ENCODE measurements at places on chromosomes 7 and 10.

- no peaks in the 10 kb centered on the region for H3K36me3 ChIP-seq
- H3K27me3 ChIP-seq, result no peaks in the 10 kb centered on the region
- no peaks in the 10 kb centered on the region for H3K4me1 ChIP-seq
- no peak for DNase-seq
- H3K4me3 ChIP-seq, result no peak overlapping the region
- H3K27ac ChIP-seq, result no peak overlapping the region
Observed at GRCh38 chr7:155009570-155010157, 6.7 kb upstream of the PAXIP1 start.

GRCh38 chr7:111076205-111076604, 14.7 kb upstream of the LRRN3 start:
- DNase-seq, result peak; percentile 72
- no peaks in the 10 kb centered on the region for H3K27me3 ChIP-seq
- no peaks in the 10 kb centered on the region for H3K4me1 ChIP-seq

DNA sequence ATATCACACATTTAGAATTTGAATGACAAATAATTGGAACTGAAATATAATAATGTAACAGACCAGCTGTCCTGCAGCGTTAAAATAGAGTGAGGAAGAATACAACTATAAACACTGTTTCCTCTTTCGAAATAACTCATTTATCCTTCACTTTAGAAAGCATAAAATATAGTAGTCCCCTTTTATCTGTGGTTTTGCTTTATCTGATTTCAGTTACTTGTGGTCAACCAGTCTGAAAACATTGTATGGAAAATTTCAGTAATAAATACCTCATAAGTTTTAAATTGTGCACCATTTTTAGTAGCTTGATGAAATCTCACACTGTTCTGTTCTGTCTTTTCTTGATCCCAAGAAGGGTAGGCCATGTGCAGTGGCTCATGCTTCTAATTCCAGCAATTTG, 31.7 kb downstream of the POLR1F start:
- no peaks in the 10 kb centered on the region for H3K27me3 ChIP-seq
- no peaks in the 10 kb centered on the region for H3K4me1 ChIP-seq
- no peaks in the 10 kb centered on the region for H3K36me3 ChIP-seq
- no peak overlapping the region for H3K4me3 ChIP-seq

DNA sequence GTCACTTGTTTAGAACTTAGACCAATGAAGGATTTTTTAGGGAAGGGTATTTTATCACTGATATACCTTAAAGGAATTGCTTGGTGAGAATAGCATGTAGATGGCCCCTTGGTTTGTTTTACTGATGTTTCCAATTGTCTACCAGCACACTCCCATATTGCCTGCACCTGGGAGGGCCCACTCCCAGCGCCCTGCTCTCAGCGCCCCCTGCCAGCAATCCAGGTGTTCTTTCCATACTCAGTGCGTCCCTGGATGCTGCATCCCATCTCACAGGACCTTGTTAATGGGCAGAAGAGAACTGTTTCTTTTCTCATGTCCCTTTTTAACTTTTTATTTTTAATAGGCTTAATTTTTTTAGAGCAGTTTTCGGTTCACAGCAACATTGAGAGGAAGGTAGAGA, 24.1 kb upstream of the SFRP5 start:
- no peak overlapping the region for H3K27ac ChIP-seq
- DNase-seq, result no peak
- H3K4me1 ChIP-seq, result no peaks in the 10 kb centered on the region
- H3K36me3 ChIP-seq, result no peaks in the 10 kb centered on the region

DNA sequence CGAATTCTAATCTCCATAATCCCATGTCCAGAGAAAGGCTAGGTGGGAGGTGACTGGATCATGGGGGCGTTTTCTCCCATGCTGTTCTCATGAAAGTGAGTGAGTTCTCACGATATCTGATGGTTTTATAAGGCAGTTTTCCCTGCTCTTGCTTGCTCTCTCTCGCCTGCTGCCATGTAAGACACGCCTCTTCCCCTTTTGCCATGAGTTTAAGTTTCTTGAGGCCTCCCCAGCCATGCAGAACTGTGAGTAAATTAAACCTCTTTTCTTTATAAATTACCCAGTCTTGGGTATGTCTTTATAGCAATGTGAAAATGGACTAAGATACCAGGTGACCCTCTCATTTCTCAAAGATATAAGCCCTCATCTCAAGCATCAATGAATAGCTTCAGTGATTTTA, 1.1 kb upstream of the ACTA2 start:
- no peak overlapping the region for H3K27ac ChIP-seq
- H3K4me1 ChIP-seq, result peaks cover 4% of the 10 kb centered on the region
- DNase-seq, result no peak
- no peaks in the 10 kb centered on the region for H3K36me3 ChIP-seq

DNA sequence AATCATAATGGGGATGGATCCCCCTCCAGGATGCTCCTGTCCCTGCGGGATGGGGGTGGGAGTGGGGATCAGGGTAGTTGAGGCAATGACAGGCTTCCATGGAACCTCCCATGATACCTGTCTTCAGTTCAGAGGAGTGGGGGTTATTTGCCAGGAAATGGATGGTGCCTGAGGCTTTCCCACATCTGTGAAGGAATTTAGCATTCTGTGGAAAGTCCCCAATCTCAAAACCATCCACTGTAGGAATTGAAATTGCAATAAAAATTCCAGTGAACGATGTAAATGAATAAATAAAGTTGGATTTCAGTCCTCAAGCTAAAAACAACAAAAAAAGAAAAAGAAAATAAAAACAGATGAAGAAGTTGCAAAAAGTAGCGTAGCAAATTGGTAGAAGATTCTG, 81.9 kb downstream of the CHRM2 start:
- DNase-seq, result no peak
- peaks cover 4% of the 10 kb centered on the region for H3K4me1 ChIP-seq
- H3K27ac ChIP-seq, result no peak overlapping the region
- H3K27me3 ChIP-seq, result no peaks in the 10 kb centered on the region
- H3K4me3 ChIP-seq, result no peak overlapping the region

DNA sequence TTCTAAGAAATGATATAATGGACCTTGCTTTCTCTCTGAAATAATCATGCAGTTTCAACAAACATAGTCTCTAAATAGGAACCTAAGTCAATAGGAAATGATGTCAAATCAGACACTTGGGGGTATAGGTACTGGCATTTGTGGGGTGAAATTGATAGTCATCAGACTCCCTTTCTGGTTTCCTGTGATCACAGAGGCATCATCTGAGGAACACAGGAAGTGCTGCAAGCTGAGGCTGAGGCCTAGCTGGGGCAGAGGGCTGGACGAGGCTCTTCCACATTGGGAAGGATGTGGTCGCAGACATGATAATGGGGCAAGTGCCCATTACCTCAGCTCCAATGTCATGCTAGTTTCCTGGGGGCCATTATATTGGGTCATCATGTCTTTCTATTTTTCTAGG, 33.5 kb upstream of the TARP start:
- no peaks in the 10 kb centered on the region for H3K36me3 ChIP-seq
- H3K27ac ChIP-seq, result no peak overlapping the region
- DNase-seq, result no peak

GRCh38 chr7:111343017-111343416, 219.3 kb downstream of the IMMP2L start:
- no peak overlapping the region for H3K27ac ChIP-seq
- no peaks in the 10 kb centered on the region for H3K27me3 ChIP-seq
- no peak for DNase-seq
- no peaks in the 10 kb centered on the region for H3K4me1 ChIP-seq

DNA sequence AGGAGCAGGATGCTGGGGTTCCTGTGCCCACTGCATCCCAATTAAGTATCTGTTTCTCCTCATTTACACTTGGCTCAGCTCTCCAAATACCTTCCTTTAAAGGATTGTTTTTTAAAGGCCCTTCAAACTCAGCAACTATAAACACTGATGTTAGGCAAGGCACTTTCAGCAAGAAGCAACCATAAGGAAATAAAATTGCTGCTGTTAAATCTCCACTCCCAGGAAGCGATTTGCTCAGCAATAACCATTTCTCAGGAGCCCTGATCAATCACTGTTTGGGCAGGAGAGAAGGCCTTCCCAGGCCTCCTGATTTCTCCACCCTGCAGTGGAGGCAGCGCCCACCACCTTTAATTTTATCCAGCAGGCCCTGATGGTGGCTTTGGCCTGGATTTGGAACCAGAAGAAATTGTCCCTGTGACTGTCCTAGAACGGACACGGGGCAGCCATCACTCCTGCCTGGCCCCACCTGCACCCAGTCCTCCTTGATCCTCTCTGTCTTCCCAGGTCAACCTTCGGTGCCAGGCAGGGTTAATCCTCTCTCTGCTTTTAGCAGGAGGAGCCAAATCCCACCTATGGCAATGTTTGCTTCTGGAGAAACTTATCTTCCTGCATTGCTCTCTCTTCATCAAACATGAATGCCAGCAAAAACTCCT, 199.8 kb downstream of the PLXNA4 start:
- no peaks in the 10 kb centered on the region for H3K36me3 ChIP-seq
- DNase-seq, result no peak

DNA sequence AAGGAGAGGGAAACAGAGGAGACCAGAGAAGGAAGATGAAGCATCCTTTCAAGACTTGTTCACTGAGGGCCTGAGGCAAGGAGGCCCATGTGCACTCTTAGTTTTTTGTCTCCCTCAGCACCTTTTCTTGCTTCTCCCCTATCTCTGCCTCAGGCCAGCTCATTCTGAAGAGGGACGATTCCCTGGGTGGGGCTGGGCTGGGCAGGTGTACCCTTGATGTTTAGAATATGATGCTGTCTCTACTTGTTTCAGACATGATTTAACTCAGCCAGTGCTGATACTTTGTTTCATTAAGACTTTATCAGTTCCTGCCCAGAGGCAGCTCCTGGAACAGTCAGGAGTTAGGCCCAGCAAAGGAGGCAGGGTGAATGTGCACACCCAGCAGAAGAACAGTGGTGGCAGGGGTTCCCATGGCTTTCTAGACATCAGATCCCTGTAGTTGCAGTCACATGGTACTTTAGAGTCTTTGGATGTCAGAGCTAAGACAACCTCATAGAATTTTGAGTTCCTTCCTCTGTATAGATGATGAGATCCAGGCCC, 3.4 kb downstream of the PRXL2A start:
- no peak overlapping the region for H3K27ac ChIP-seq
- H3K27me3 ChIP-seq, result no peaks in the 10 kb centered on the region
- H3K4me1 ChIP-seq, result peaks cover 41% of the 10 kb centered on the region

DNA sequence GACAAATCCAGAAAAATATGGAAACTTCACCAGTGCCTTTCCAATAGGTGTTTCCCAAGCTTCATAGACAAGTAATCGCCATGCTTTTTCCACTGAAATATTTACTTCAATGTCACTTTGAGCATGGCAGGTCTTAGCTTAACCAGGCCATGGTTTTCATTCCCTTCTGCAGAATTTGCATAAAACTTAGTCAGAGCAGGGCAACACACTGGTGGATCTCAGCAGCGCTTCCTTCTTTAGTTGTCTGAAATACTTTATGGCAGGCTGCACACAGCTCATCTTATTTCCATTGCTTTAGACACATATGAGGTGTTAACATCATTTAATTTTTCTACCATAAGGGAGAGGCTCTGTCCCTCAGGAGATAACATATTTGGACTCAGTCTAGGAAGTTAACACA, 102.9 kb upstream of the AHR start:
- H3K36me3 ChIP-seq, result no peaks in the 10 kb centered on the region
- H3K27ac ChIP-seq, result no peak overlapping the region
- no peak for DNase-seq
